Spinal cord (tissue), 10 donors: ENCODE measurements at places on chromosomes 4 and X. TPM values are rescaled to one million over a fixed set of nuclear protein-coding genes. Genes with fewer than 3 reads are reported as not detected.

- no peak for DNase-seq
These were observed 64.0 kb upstream of the PGM2 start for GRCh38 chr4:37762294-37762990.

DNA sequence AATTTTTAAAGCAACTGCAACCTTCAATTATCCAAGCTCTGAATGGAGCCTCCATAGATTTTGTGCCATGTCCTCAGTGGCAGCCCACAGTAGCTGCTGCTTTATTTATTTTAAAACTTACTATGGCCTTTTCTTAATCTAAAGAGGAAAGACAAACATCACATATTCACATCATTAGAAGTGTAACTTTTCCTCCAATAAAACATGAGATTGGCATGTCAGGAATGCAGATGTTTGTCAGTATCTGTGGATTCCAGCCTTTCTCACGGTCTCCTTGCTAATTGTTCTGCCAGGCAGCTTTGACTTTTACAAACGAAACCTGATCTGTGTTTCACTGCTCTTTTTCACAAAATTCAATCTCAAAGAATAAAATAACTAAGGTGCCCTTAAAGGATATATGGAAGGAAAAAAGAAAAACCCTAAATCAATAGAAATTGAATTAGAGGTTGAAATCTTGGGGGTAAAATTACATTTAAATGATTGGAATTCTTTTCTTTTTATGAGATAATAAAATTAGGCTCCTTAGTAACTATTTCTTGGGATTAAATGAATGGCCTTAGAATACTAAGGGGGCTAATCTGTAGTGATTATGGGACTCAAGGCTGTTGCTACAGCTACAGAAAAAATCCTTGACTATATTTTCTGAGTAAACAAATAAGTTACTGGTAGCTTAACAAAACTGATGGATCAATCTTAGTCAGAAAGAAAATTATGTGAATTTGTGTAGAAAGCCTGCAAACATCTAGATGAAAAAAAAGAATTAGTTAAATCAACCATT is 151.3 kb downstream of the RTL9 start:
- DNase-seq = no peak

- DNase-seq = peak; percentile 85
These were observed 290.7 kb upstream of the FAM241A start for GRCh38 chr4:111854494-111855087.

DNA sequence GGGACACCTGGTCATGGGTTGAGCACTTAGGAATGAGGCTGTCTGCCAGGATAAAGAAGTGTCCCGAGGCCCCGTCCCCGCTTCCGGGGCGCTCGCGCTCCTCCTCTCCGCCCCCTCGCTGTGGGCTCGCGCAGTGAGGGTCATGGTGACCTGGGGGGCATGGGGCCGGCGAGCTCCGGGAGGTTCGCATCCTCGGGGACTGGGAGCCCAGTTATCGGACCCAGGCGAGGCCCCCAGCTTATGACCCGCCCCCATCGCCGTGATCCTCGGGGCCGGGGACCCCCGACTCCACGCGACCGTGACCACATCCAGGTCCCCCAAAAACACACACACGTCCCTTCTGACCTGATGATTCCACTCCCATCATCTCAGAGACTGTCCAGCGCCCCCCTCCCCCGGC is 35.3 kb upstream of the SRPX start:
- DNase-seq = no peak

GRCh38 chr4:153572609-153573008 is 106.4 kb downstream of the TMEM131L start:
- no peak for DNase-seq

- peak; percentile 27 for DNase-seq
These were observed 473.4 kb downstream of the PCDH7 start for GRCh38 chr4:31193521-31193920.

- DNase-seq = no peak
These were observed 12.0 kb downstream of the AREG start for GRCh38 chr4:74456849-74457395.

DNA sequence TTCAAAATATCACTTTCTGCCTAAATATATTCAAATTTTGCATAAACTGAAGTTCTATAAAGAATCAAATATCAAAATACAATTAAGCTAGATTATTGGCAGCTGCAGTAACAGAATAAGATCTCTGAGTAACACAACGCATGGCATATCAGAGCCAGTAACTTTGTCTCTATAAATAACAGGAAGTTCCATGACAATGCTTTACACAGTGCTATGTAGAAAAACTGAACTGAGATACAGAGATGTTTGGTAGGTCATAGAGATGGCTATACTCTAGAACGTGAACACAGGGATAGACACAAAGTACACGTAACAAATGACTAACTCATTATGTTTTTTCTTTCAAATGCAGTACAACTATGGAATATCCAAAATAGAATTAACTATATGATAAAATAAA is 18.2 kb downstream of the UBE2D3 start:
- no peak for DNase-seq

DNA sequence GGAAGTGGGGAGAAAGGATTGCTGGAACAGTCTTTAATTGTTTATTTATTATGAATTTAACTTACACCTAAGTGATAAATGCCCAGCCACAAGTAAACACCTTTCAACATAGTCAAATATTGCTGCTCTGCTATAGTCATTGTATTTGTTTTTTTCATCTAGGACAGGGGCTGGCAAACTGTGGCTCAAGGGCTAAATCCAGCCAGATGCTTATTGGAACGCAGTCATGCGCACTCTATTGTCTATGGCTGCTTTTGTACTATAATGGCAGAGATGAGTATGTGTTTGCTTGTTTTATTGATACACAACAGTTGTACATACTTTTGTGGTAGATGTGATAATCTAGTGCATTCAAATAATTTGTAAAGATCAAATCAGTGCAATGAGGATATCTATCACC is 95.3 kb downstream of the ZAR1 start:
- DNase-seq = no peak

- DNase-seq = peak; percentile 4
These were observed 42.3 kb upstream of the FAM156A start for GRCh38 chrX:53000447-53001135.

- no peak for DNase-seq
These were observed 18.9 kb downstream of the PPID start for GRCh38 chr4:158704274-158704673.

DNA sequence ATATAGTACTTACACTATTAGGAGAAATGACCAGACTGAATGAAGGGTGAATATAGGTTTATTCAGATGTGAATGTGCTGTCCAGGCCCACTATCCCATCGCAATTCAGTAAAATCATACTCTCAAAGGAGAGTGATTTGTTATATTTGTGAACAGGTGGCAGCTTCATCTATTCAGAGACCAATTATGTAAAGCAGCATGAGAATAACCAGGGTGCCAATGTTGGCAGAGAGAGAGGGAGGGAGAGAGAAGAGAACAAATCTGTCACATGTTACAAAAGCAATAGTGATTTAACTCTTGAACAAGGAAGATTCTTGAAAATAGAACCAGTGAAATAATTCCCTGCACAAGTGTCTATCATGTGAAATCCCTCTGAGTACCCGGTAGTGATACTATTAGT is 38.9 kb upstream of the TLL1 start:
- no peak for DNase-seq

The PCDH18 gene
- 29.7 TPM for polyA plus RNA-seq

The HELT gene
- polyA plus RNA-seq = not detected

The CTAG2 gene
- not detected for polyA plus RNA-seq

The IGBP1 gene
- polyA plus RNA-seq = 73.7 TPM

The AFF2 gene
- 14.5 TPM for polyA plus RNA-seq

The SPANXB1 gene
- not detected for polyA plus RNA-seq

The GC gene
- 1.1 TPM for polyA plus RNA-seq

The PPID gene
- polyA plus RNA-seq = 57.0 TPM
